ENCODE measurements at places on chromosomes 13 and 19. TPM values are rescaled to one million over a fixed set of nuclear protein-coding genes. Genes with fewer than 3 reads are reported as not detected.

- no peak for DNase-seq
Measured at GRCh38 chr13:74145249-74145975, 11.2 kb upstream of the KLF12 start.

DNA sequence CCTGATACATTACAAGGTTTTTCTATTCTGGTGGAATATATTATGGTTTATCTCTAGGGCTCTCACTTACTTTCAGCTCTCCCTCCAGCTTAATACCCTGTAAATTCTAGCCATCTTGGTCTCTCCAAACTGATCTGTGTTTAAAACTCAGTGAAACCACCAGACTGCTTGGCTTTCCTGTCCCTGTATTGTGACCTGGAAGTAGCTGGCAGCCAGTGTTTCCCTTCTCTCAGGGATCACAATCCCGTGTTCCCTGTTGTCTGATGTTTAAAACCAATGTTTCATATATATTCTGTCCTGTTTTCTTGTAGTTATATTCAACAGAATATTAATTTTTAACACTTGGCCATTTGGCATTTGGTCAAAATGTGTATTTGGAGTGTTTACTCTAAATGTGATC lies 8.0 kb downstream of the AKAP11 start:
- DNase-seq, result no peak

- DNase-seq, result no peak
Measured at GRCh38 chr13:73073050-73073449, 14.2 kb downstream of the KLF5 start.

GRCh38 chr13:67736646-67737420 lies 506.7 kb upstream of the PCDH9 start:
- no peak for DNase-seq

- DNase-seq, result no peak
Measured at GRCh38 chr19:50720181-50720920, 749 bp upstream of the SHANK1 start.

The TJP3 gene
- 0.22 TPM for total RNA-seq

GRCh38 chr13:72983085-72983768 lies 75.6 kb upstream of the KLF5 start:
- no peak for DNase-seq

The CALR3 gene
- not detected for total RNA-seq

GRCh38 chr19:1579222-1579621 lies 11.1 kb upstream of the MEX3D start:
- no peak for DNase-seq

DNA sequence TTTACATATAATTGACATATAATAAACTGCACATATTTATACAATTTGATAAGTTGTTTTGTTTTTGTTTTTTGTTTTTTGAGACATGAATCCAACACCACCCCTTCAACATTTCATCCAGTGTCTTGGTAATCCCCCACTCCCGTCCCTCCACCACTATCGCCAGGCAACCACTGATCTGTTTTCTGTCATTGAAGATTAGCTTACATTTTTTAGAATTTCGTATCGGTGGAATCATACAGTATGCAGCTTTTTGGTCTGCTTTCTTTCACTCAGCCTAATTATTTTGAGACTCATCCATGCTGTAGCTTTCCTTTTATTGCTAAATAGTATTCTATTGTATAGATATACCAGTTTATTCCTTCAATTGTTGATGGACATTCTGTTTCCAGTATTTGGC lies 94.1 kb upstream of the FRY start:
- no peak for DNase-seq

The KLK5 gene
- not detected for total RNA-seq

- no peak for DNase-seq
Measured at GRCh38 chr13:31011193-31011860, 78.9 kb downstream of the TEX26 start.

DNA sequence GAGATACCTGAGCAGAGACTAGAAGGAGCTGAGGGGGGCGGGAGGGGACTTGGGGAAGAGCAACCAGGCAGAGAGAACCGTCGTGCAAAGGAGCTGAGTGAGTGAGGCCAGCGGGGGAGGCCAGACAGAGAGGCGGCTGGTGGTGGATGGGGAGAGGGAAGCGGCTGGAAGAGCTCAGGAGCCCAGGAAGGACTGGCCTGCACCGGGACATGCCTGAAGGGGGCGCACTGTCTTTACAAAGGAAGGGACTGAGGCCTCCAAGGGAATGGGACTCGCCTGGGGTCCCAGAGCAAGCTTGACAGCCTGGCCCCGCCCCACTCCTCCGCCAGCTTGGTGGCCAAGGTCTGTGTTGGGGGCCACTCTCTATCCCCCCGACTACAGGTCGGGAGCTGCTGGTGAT lies 14.9 kb downstream of the ONECUT3 start:
- DNase-seq, result no peak

The MADCAM1 gene
- not detected for total RNA-seq

DNA sequence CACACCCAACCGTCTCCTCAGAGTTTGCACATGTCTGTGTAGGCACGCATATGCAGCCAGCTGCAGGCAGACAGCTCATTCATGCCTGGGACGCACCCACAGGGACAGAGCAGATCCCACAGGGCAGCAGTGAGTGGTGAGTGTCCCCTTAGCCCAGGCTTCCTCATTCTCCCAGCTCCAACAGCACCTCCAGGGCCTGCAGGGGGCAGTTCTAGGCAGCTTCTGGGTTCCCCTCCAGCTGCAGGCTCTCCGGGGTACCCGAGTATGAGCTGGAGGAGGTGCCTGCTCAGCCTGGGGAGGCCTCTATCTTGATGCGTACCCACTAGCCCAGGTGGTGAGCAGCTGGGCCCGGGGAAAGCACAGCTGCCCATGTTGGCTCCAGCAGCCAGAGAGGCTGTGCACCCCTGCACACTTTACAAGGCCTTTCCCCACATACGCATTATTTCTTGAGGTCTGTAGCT lies 1.3 kb upstream of the SHANK1 start:
- no peak for DNase-seq

The PEAK3 gene
- 4.2 TPM for total RNA-seq

GRCh38 chr19:38209152-38209551 lies 14.9 kb downstream of the DPF1 start:
- no peak for DNase-seq

The POU2F2 gene
- total RNA-seq, result 6.0 TPM

DNA sequence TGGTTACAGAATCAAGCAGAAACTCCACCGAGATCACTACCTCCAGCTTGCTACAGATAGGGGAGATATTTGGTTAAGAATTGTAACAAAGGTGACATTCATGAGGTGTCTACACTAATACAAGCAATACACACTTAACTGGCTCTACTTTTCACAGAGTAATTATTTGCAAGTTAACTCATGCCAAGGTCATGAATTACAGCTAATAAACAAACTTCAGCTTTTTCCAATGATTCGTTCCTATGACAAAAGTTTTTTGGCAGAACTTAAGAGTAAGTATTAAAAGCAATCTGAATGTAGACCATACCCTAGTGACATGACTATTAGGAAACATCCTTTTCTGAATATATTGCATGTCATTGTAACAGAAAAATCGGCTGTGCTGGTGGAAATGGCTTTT lies 72.1 kb downstream of the LHFPL6 start:
- no peak for DNase-seq

The ZNF177 gene
- total RNA-seq, result 1.4 TPM

DNA sequence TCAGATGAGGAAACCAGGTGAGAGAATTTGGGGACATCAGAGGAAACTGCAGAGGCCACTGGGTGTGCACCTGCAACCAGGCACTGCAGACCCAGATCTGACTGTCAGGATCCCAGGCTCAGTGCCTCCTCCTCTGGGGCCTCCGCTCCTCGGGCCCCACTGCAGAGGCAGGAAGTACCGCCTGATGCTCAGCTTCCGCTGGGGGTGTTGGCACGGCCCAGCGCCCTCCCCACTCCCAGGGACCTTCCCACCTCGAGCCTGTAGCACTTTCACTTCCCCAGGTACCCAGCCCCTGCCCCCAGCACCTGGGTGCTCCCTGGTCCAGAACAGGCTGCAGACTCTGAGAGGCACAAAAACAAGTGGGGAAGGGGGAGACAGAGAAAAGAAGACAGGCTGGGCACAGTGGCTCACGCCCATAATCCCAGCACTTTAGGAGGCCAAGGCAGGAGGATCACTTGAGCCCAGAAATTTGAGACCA lies 1.4 kb upstream of the CD37 start:
- DNase-seq, result no peak

DNA sequence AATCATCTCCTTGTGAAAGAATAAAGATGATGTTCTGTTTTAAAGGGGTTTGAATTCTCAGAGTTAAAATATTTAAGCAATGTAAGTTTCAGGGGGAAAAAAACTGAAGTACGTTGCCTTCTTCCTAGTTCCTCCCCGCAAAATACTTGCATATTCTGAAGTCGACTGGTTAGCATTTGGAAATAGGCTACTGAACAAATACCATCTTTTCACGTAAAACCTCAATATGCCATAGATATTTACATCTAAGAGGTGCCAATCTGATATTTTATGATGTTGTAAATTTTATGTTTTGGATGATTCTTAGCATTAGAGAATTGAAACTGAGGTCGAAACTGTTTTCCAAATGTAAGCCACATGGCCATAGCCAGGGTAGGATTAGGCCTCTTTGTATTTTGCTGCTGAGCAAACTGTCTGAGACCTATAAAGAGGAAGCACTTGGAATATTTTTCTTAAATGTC lies 138.3 kb downstream of the FLT1 start:
- DNase-seq, result no peak

DNA sequence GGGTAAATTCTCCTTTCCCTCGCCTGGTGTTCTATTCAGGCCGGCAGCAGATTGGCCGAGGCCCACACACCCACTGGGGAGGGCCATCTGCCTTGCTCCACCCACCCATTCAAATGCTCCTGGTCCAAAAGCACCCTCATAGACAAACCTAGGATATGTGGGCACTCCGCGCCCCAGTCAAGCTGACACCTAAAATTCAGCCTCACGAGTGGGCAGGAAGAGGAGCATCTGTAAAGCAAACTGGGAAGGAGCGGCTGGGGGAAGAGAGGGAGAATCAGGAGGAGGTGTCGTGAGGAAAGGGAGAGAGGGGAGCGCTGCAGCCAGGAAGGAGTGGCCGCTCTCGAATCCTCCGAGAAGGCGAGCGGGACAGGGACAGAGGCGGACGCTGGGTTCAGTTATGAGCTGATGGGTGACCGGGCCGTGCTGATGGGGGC lies 136.9 kb downstream of the USP12 start:
- DNase-seq, result no peak

The ICAM4 gene
- not detected for total RNA-seq

DNA sequence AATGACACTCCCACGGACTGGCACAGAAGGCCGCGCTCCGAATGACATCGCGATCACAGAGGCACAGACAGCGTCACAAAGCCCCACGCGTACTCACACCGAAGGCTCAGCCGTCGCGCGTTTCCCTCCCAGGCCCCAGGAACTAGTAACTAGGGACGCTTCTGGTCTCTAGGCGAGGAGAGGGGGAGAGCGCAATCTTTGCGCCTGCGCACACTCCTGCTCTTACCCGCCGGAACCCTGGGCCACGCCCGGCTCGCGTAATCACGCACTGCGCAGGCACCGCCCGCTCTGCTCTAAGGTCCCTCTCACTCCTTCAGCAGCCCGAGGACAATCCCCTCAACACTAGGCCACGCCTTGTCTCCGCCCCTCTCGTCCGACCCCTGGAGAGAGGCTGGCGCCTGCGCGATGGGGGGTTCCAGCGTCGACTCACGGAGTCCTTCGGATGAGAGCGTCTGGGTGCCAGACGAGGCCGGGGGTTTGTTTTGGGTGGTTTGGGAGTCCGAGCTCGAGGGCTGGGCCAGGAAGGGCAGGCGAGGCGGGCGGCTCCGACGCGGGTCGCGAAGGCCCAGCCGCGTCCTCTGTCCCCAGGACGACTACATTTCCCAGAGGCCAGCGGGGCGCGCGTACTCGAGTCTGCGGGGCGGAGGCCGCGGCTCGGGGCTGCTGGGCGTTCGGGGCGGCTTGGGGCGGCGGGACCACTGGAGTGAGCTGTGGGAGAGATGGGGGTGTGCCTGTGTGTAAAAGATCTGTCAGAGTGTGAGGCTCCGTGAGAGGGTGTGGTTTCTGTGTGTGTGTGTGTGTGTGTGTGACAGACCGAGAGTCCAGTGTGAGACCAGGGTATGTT lies at the start of gene ZNF471:
ZNF471 (plus strand) TSS at position 410 of the 844 bp plus-strand sequence. CDS start 3,717 bp downstream, outside the sequence.
- DNase-seq, result peak; percentile 95

The WIZ gene
- total RNA-seq, result 47.9 TPM
